ENCODE measurements at places on chromosomes 5 and 9. TPM values are rescaled to one million over a fixed set of nuclear protein-coding genes. Genes with fewer than 3 reads are reported as not detected.

Gene PCDHB5
- 0.43 TPM for total RNA-seq

Gene LCN9
- not detected for total RNA-seq

Gene NMUR2
- total RNA-seq = not detected

Gene GADD45G
- 0.09 TPM for total RNA-seq

Gene ZER1
- 16.6 TPM for total RNA-seq

Gene CLIC3
- not detected for total RNA-seq

Gene SEMA5A
- total RNA-seq = 0.43 TPM

Gene GAS1
- 2.4 TPM for total RNA-seq
